Muscle of leg (tissue), 16 donors: ENCODE measurements at places on chromosomes 7 and 10. TPM values are rescaled to one million over a fixed set of nuclear protein-coding genes. Genes with fewer than 3 reads are reported as not detected.

Gene HOXA13
- 1.6 TPM for polyA plus RNA-seq

Gene NKX2-3
- 0.89 TPM for polyA plus RNA-seq

- no peak overlapping the region for H3K27ac ChIP-seq
- peak; percentile 43 for DNase-seq
- H3K36me3 ChIP-seq = no peaks in the 10 kb centered on the region
- H3K4me1 ChIP-seq = no peaks in the 10 kb centered on the region
Measured at GRCh38 chr7:28564755-28565374, 152.5 kb downstream of the CREB5 start.

- no peaks in the 10 kb centered on the region for H3K4me1 ChIP-seq
- no peak overlapping the region for H3K27ac ChIP-seq
- no peak for DNase-seq
- no peaks in the 10 kb centered on the region for H3K36me3 ChIP-seq
- peaks cover 3% of the 10 kb centered on the region for H3K27me3 ChIP-seq
- no peak overlapping the region for H3K4me3 ChIP-seq
Measured at GRCh38 chr7:157930926-157931466, 594.2 kb downstream of the DNAJB6 start.

DNA sequence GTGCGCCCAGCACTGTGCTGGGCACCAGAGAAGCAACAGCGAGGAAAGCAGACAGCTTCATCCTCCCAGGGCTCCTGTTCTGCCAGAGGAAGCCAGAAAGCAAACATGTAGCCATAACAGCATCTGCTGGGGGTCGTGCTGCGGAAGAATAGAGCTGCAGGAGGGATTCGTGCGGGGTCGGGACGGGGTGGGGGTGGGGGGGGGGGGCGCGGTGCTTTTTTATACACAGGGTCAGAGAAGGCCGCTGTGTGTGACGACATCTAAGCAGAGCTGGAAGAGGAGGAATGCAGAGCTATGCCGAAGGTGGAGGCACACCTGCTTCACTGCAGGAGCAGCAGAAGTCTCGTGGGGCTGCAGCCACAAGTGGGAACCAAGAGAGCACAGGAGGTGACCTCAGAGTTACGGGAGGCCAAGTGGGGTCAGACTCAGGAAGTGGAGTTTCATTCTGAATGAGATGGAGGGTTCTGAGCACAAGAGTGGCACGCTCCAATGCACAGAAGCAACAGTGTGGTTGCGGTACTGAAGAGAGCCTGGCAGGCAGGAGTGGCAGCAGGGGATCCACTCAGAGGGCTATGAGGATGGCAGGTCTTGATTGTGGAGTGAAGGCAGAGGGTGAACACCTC, 11.1 kb downstream of the PKD1L1 start:
- H3K27ac ChIP-seq = no peak overlapping the region
- no peak overlapping the region for H3K4me3 ChIP-seq
- no peaks in the 10 kb centered on the region for H3K36me3 ChIP-seq
- H3K27me3 ChIP-seq = no peaks in the 10 kb centered on the region
- H3K4me1 ChIP-seq = peaks cover 16% of the 10 kb centered on the region

GRCh38 chr10:104349623-104350126, 4.0 kb upstream of the CFAP58 start:
- H3K27ac ChIP-seq = peak overlapping the region; percentile 54
- H3K4me1 ChIP-seq = peaks cover 11% of the 10 kb centered on the region
